ENCODE measurements at places on chromosomes 2 and 18. TPM values are rescaled to one million over a fixed set of nuclear protein-coding genes. Genes with fewer than 3 reads are reported as not detected.
A peak's percentile ranks its signal among the peaks of the same experiment; 100 is the strongest.

DNA sequence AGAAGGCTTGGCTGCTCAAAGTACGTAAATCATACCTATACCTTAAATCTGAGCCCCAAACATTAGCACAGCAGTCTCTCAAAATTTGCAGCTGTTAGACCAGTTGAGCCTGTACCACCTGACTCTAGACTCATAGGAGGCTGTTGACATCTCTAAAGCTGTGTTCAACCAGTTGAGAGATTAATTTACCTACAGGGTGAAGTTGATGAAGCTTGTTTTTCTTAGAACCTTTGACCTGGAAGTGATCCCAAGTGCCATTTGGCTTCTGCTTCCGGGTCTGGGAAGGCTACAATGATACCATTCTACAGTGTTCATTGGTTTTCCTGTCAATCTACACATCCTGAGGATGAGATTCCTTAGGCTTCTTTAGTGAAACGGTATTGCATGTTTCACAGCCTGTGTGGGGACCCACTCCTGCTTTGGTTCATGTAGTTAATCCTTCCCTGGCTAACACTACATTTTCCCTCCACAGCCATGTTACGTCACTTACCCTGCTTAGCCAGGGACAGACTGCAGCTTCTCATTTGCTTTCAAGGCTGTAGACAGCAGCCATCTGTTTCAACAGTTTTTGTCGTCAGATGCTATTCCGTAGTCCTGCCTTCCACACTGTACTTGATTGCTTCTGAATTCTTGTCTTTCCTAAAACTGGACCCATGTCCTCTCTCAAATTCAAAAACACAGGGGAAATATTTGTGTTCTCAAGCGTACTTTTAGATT, 4.7 kb upstream of the IL1RL2 start:
- H3K27me3 ChIP-seq = no peaks in the 10 kb centered on the region
- no peaks in the 10 kb centered on the region for H3K36me3 ChIP-seq
- DNase-seq = no peak

GRCh38 chr2:28683100-28683706, 68.4 kb upstream of the PPP1CB start:
- H3K27me3 ChIP-seq = no peaks in the 10 kb centered on the region
- peaks cover 13% of the 10 kb centered on the region for H3K4me1 ChIP-seq
- no peak for DNase-seq
- H3K36me3 ChIP-seq = no peaks in the 10 kb centered on the region
- H3K4me3 ChIP-seq = no peak overlapping the region

- no peak overlapping the region for H3K4me3 ChIP-seq
- no peaks in the 10 kb centered on the region for H3K36me3 ChIP-seq
- no peak overlapping the region for H3K27ac ChIP-seq
- H3K4me1 ChIP-seq = no peaks in the 10 kb centered on the region
- no peak for DNase-seq
- no peaks in the 10 kb centered on the region for H3K27me3 ChIP-seq
Measured at GRCh38 chr2:63192169-63192888, 141.7 kb downstream of the OTX1 start.

- H3K4me1 ChIP-seq = no peaks in the 10 kb centered on the region
- H3K4me3 ChIP-seq = no peak overlapping the region
- H3K27me3 ChIP-seq = no peaks in the 10 kb centered on the region
- no peak overlapping the region for H3K27ac ChIP-seq
Measured at GRCh38 chr2:28336264-28336980, 56.2 kb upstream of the FOSL2 start.

GRCh38 chr2:217357886-217358620, 498.2 kb upstream of the TNP1 start:
- no peaks in the 10 kb centered on the region for H3K27me3 ChIP-seq
- no peaks in the 10 kb centered on the region for H3K4me1 ChIP-seq
- H3K36me3 ChIP-seq = no peaks in the 10 kb centered on the region
- DNase-seq = no peak
- H3K4me3 ChIP-seq = no peak overlapping the region

DNA sequence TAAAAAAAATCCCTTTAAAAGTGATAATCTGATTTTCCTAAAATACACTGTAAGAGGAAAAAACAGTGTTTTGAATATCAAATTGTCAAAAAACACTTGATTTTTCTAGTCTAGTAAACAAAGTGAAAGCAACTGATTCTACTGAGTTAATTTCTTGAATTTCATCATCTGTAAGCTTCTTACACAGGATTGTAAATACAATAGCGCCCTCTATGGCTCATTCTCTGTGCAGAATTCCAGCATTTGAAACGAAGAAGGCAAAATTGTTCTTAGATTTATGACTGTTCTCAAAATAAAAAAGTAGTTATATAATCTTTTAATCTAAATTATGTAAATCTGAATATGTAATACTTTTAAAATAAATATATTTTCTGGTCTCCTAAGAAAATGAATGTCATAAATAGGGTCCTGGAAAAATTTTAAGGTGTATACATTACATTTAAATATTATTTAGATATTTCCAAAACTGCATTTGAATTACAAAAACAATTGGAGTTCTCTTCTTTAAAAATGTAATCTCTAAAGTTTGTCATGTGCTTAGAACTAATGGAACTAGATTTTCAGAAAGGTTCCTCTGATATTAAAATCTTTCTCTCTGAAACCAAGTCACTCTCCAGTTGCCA, 176.9 kb upstream of the MC4R start:
- no peaks in the 10 kb centered on the region for H3K27me3 ChIP-seq
- no peaks in the 10 kb centered on the region for H3K4me1 ChIP-seq
- DNase-seq = peak; percentile 52
- no peak overlapping the region for H3K27ac ChIP-seq

DNA sequence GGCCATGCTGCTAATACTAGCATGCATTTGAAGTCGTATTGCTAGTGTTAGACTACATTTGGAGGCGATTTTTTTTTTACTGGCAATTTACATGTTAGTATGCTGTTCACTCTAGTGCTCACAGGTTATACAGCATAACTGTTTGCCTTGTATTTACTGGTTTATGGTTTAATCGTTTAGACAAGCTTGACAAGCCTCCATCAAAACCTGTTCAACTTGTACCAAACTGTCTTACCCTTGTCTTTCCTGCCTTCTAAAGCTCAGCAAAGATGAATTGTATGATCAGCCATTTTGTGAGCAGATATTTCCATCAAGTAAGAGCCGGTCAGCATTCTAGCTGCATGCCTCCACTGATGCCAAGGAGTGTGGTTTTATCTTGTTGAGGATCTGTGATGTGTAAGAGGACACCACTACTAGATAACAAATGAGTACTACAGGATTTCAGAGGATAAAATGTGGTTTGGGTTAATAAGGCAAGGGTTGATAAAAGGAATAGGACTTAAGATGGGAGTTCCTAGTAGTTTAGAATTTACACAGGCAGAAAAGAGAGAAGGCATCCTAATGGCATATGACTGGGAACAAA, 68.4 kb upstream of the ITM2C start:
- peak overlapping the region; percentile 73 for H3K27ac ChIP-seq
- H3K27me3 ChIP-seq = no peaks in the 10 kb centered on the region
- no peak for DNase-seq

- H3K36me3 ChIP-seq = no peaks in the 10 kb centered on the region
- no peak overlapping the region for H3K4me3 ChIP-seq
- peak; percentile 88 for DNase-seq
- no peaks in the 10 kb centered on the region for H3K27me3 ChIP-seq
- no peak overlapping the region for H3K27ac ChIP-seq
Measured at GRCh38 chr2:85826990-85827878, 61.6 kb downstream of the ST3GAL5 start.

DNA sequence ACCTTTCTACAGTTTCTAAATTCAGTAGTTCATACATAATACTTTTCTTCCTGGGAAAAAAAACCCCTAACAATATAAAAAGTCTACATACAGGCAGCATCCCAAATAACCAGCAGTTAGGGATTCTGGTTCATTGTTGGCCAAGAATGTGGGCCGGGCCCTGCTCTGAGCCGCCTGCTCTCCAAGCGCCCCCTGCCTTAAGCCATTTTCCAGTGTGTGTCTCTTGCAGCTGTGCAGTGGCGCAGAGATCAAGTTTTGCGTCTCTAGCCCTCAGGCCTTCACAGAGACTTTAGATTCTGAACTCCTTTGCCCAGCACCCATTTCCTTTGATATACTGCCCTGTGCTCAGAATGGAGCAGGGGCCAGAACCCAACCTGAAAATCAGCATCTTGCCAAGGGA, 32.9 kb downstream of the RMC1 start:
- DNase-seq = no peak
- no peak overlapping the region for H3K27ac ChIP-seq
- peaks cover 6% of the 10 kb centered on the region for H3K36me3 ChIP-seq
- H3K4me3 ChIP-seq = no peak overlapping the region

- no peak overlapping the region for H3K27ac ChIP-seq
- DNase-seq = no peak
- peak overlapping the region; percentile 53 for H3K4me3 ChIP-seq
- H3K27me3 ChIP-seq = peaks cover 33% of the 10 kb centered on the region
Measured at GRCh38 chr2:23385748-23386338, 864 bp downstream of the KLHL29 start.

Gene RAPGEF4
- polyA plus RNA-seq = 0.99 TPM

Gene GYPC
- polyA plus RNA-seq = 111 TPM

Gene POU3F3
- polyA plus RNA-seq = not detected

Gene EGR4
- 2.6 TPM for polyA plus RNA-seq

Gene CENPA
- 0.10 TPM for polyA plus RNA-seq

Gene LYPD6
- not detected for polyA plus RNA-seq

Measured in B cell (primary cell).